ENCODE measurements at places on chromosomes 11 and 22. TPM values are rescaled to one million over a fixed set of nuclear protein-coding genes. Genes with fewer than 3 reads are reported as not detected.

DNA sequence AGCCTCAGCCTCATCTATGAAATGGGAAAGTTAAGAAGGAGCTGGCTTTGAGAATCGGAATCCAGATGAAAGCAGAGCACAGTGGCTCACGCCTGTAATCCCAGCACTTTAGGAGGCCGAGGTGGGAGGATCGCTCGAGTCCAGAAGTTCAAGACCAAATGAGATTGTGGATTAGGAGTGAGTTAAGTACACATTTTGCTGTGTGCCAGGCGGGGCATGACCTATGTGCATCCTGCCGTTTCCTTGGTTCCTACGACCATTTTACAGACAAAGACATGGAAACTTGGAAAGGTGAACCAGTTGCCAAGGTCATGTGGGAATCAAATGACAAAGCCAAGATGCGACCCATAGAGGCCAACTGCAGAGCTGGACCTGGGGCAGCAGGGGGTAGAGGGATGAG lies 4.2 kb downstream of the PLA2G3 start:
- no peak for DNase-seq
- H3K27me3 ChIP-seq = peaks cover 4% of the 10 kb centered on the region

The CD3E gene
- 0.06 TPM for polyA plus RNA-seq

DNA sequence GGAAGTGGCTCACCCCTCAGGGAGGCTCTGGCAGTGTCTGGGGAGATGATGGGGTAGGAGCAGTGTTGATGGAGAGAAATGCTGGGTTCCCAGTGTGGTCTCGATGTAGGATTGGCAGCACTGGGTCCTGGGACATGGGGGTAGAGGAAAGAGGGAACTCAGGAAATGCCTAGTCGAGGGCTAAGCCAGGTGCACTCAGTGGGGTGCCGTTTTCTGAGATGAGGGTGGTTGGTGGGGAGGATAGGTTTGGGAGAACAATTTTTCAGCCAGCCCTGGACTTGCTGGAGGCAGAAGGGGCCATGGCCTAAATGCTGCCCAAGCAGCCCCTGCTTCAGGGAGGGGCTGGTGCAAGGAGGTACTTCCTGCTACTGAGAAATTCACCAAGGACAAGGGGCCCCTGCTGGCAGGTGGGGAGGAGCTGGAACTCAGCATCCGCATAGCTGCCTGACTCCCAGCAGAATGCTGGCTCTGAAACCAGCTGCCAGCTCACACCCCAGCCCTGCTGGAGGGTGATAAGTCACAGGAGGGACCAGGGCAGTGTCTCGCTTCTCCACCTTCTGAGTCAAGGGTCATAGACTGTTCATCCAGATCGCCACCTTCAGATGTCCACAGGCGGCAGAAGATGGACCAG lies 6.0 kb downstream of the CCDC157 start:
- no peak overlapping the region for H3K27ac ChIP-seq
- H3K27me3 ChIP-seq = no peaks in the 10 kb centered on the region
- H3K36me3 ChIP-seq = no peaks in the 10 kb centered on the region
- H3K4me3 ChIP-seq = no peak overlapping the region
- H3K4me1 ChIP-seq = no peaks in the 10 kb centered on the region

GRCh38 chr11:128867277-128867676 lies at the start of gene KCNJ1:
TSS of gene KCNJ1 (minus strand) at chr11:128867296. CDS start at chr11:128840243, 27,053 bp downstream.
- DNase-seq = no peak
- no peak within 1 kb of the TSS for H3K27ac ChIP-seq
- no peaks in the 10 kb centered on the region for H3K27me3 ChIP-seq
- no peak within 1 kb of the TSS for H3K4me3 ChIP-seq

Data from keratinocyte (primary cell).